H1 (cell line): ENCODE measurements at places on chromosomes 5 and 9. TPM values are rescaled to one million over a fixed set of nuclear protein-coding genes. Genes with fewer than 3 reads are reported as not detected.

DNA sequence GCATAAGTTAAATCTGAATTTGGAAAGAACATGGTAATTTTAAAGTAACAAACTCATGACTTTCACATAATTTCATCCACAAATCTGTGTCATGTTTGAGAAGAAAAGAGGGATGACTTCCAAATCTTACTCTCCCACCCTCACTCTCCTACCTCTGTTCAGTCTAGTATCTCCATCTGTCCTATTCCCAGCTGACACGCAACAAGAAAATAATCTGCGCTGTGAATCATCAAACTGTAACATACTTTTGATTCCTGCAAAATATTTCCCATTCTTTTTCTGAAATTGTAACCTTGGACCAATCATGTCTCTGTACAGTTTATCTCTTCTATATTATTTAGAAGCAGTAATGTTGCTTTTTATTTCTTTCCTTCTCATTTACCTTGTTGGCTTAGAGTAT, 91.4 kb downstream of the SLC12A2 start:
- no peak overlapping the region for H3K27ac ChIP-seq
- H3K4me3 ChIP-seq: no peak overlapping the region
- H3K36me3 ChIP-seq: no peaks in the 10 kb centered on the region
- peaks cover 1% of the 10 kb centered on the region for H3K27me3 ChIP-seq

- H3K36me3 ChIP-seq: no peaks in the 10 kb centered on the region
- no peaks in the 10 kb centered on the region for H3K27me3 ChIP-seq
- no peak for DNase-seq
Observed at GRCh38 chr5:17723876-17724275, 89.6 kb downstream of the TAF11L14 start.

Gene PCDHGA12
- 1.0 and 1.3 TPM in 2 replicates for total RNA-seq

DNA sequence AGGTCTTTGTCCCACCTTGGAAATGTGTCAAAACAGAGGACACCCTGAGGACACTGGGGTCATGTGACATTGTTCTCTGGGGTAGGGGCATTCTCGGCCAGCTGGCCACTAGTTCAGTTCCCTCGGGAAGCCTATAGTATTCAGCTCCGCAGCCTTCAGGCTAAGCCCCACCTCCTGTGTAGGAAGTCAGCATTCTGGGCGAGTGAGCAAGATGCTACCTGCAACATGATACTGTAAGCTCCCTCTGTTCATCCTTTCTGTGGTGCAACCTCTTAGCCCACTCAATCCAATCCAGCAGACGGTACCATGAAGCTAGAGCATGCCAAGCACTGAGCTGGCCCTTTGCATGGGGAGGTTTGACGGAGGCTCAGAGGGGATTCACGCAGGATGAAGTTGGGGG, 5.3 kb downstream of the NTNG2 start:
- H3K4me3 ChIP-seq: no peak overlapping the region
- H3K4me1 ChIP-seq: peaks cover 2% of the 10 kb centered on the region
- no peak overlapping the region for H3K27ac ChIP-seq
- H3K36me3 ChIP-seq: no peaks in the 10 kb centered on the region; the same call in 1 of the 2 replicates
- peaks cover 39% of the 10 kb centered on the region for H3K27me3 ChIP-seq
- DNase-seq: no peak

GRCh38 chr5:169148138-169148740, 152.7 kb downstream of the SLIT3 start:
- no peak overlapping the region for H3K27ac ChIP-seq
- no peak for DNase-seq
- no peaks in the 10 kb centered on the region for H3K4me1 ChIP-seq
- no peaks in the 10 kb centered on the region for H3K27me3 ChIP-seq
- no peak overlapping the region for H3K4me3 ChIP-seq

Gene CARD9
- total RNA-seq: 0.88 and 1.1 TPM in 2 replicates

- DNase-seq: peak; percentile 86
- H3K27ac ChIP-seq: no peak overlapping the region
- H3K4me3 ChIP-seq: no peak overlapping the region
- no peaks in the 10 kb centered on the region for H3K27me3 ChIP-seq
- H3K36me3 ChIP-seq: no peaks in the 10 kb centered on the region
Observed at GRCh38 chr5:152142840-152143469, 218.3 kb upstream of the GLRA1 start.

Gene SV2C
- total RNA-seq: 0.08 and 0.24 TPM in 2 replicates

- no peak for DNase-seq
- no peaks in the 10 kb centered on the region for H3K36me3 ChIP-seq
- peaks cover 18% of the 10 kb centered on the region for H3K4me1 ChIP-seq
Observed at GRCh38 chr5:127041571-127041970, 11.2 kb upstream of the MARCHF3 start.

DNA sequence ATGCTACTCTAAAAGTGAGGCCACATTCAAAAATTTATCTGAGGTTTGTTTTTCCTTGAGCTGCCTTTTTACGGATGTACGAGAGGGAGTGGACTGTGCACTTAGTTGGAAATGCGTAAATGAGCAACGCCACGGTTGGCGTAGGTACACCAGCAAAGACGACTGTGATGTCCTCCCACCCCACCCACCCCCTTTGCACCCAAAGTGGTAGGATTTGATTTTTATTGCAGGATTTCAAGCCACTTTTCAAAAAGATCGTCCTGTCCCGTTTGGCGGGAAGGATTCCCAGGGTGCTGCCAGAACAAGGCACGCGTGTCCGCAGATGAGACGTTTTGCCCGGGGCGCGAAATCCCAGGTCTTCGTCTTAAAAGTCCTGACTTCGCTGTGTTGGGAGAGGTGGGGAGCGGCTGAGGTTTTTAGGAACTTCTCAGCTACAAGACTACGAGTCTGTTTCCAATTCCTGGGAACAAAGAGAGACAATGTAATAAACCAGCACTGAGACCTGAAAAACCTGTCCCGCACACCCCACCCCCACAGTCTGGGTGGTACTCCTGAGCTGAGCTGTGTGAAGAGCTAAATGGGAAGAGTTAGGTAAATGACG, 1.0 kb upstream of the TLE1 start:
- no peaks in the 10 kb centered on the region for H3K36me3 ChIP-seq
- H3K4me1 ChIP-seq: peaks cover 4% of the 10 kb centered on the region; the same call in 1 of the 2 replicates
- H3K4me3 ChIP-seq: peak overlapping the region; percentile 55
- DNase-seq: no peak
- H3K27ac ChIP-seq: 0 out of 2 replicates have a peak overlapping the region, but pooled peaks have one; percentile 30
